ENCODE measurements at places on chromosomes 4 and X. TPM values are rescaled to one million over a fixed set of nuclear protein-coding genes. Genes with fewer than 3 reads are reported as not detected.
A peak's percentile ranks its signal among the peaks of the same experiment; 100 is the strongest.

- DNase-seq = no peak
These were observed 17.2 kb upstream of the HOPX start for GRCh38 chr4:56698329-56698728.

- DNase-seq = no peak
These were observed 1.7 kb downstream of the ARAF start for GRCh38 chrX:47562615-47563243.

GRCh38 chr4:165198329-165198728 lies 9.0 kb upstream of the KLHL2 start:
- DNase-seq = no peak

TENM3 gene
- total RNA-seq = not detected

GRID2 gene
- not detected for total RNA-seq

- no peak for DNase-seq
These were observed 478.0 kb downstream of the KCNIP4 start for GRCh38 chr4:21470535-21470934.

- DNase-seq = no peak
These were observed 8.1 kb upstream of the HUWE1 start for GRCh38 chrX:53694642-53695041.

EPGN gene
- not detected for total RNA-seq

DNA sequence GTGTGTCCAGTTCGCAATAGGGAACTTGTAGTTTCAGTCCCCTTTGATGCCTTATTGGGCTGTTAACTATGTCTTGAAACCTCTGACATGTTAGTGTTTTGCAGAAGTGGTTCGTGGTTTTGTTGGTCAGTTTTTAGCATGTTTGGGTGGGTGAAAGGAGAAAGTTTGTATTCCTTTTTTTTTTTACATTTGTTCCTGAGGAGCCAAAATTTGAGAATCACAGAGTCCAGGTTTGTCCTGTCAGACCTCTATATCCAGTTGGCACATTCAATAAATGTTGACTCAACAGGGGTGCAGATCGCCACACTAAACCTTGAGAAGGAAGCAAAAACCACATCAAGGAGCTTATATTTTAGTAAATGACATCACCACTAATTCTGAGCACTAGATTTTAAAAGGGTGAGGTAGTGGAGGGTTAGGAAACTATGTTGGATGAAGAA lies 26.2 kb downstream of the DLG3 start:
- no peak for DNase-seq

ALPK1 gene
- total RNA-seq = 26.7 TPM

GRCh38 chrX:8805974-8806373 lies 4.8 kb upstream of the FAM9A start:
- no peak for DNase-seq

- DNase-seq = no peak
These were observed 32.0 kb upstream of the ANXA5 start for GRCh38 chr4:121728798-121729226.

NHS gene
- total RNA-seq = not detected

DNA sequence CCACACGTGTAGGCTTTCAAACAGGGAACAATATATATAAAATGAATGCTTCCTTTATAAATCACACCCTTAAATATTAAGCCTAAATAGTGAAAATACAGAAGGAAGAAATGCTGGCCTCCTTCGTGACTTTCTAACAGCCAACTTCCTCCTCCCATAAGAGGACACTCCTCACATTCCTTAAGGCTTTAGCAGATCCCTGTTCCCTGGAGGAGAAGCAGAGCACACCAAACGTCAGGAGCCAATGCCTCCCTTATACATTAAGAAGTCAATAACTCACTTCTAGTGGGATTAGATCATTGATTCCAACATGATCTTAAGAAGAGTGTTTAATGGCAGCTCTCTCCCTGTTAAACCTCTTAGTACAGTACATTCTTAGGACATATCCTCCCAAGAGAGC lies 108.4 kb upstream of the FAM241A start:
- DNase-seq = no peak

DNA sequence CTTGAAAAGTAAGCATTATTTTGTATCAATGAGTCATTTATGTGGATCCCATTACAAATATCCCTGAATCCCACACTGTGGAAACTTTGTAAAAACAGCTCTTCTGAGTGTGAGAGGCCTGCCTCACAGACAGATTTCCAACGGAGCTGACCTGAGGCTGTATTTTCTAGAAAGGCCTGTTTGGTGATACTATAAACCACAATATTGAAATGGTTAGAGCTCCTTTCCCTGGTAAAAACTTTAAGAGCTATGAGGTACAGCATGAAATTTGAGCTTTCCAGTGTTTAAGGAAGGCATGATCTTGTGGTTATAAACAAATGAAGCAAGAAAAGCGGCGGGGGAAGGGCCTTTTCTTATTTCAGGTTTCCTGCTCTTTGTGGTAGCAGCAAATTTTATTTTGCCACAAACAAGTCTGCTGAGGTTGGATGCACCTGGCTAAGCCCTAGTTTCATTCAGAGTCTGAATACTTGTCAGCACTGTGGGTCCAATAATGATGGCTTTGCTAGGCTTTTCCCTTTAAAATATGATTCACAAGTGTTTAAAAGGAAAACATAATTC lies 86.8 kb upstream of the ETNPPL start:
- DNase-seq = no peak

- DNase-seq = peak; percentile 86
These were observed at the start of gene BANK1 for GRCh38 chr4:101790521-101791181. BANK1 (plus strand) TSS chr4:101790730; CDS start chr4:101790881, 151 bp downstream.

MOSPD2 gene
- 19.7 TPM for total RNA-seq

- no peak for DNase-seq
These were observed 1.3 kb upstream of the TET2 start for GRCh38 chr4:105145156-105145902.

DNA sequence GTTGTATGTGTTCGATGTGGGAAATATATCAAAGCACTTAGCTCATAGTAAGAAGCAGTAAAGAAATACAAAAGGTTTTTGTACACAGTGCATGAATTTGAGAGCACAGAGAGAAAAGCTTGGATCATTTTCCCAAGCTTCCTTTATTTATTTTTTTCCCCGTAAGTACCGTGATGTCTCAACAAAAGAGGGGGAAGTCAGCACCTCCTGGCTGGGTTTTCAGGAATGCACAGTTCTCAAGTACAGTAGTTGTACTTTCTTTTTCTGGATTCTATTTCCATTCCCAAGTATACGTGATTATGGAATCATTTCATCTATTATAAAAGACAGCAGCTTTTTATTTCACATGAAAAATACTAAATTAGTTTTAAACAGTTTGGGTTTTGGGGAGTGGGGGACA lies 171.5 kb upstream of the EDNRA start:
- DNase-seq = no peak

DNA sequence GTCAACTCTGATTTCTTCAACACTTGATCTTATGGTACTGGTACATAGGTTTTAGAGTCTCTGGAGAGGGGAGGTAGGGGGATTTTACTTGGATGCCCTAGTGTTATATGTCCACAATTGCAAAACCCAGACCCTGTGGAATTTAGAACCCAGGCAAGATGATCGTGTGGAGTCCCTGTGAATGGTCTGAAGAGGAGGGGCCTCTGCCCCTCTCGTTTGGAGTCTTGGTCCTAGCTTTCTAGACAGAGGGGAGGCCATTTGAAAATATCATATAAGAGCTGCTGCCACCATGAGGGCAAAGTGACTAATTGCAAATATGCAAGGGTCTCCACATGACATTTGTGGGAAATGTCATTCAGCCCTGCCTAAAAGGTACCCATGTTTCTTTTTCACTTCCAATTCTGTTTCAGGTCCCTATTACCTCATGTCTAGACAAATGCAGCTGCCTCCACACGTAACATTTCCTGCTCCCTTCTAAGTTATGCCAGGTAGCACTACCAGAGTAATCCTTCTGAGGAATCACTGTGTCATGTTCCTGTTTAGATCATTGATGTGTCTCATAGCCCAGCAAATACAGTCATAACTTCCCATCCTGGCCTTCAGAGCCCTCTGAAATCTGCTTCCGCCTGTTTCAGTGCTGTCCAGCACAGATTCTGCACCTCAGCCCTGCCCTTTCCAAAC lies 126.8 kb downstream of the KLHL8 start:
- DNase-seq = no peak

DNA sequence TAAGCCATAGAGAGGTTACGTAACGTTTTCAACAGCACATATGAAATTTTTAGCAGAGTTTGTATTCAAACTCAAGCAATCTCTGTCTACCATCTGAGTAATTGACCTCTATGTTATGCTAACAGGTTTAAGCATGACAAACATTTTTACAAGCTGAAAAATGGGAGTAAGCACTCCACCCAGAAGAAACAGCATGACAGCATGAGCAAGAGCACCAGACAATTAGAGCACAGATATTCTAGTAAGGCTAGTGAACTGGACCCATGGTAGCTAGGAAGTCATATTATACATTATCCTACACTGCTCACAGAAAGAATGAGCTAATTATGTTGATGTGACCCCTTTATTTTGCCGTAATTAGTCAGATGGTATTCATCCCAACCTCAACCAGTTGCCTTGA lies 200.5 kb downstream of the PABPC4L start:
- DNase-seq = no peak

CSN1S1 gene
- not detected for total RNA-seq

- DNase-seq = peak; percentile 16
These were observed 722 bp upstream of the EFHC2 start for GRCh38 chrX:44344194-44344593.

GRCh38 chr4:12716896-12717295 lies 767.2 kb downstream of the RAB28 start:
- no peak for DNase-seq

- no peak for DNase-seq
These were observed 28.5 kb downstream of the PCDH19 start for GRCh38 chrX:100381619-100382018.

GRCh38 chr4:20203508-20203907 lies 48.2 kb upstream of the SLIT2 start:
- DNase-seq = no peak

GRCh38 chrX:154399527-154400368 lies 1.6 kb downstream of the RPL10 start:
- DNase-seq = no peak

BMP3 gene
- 0.04 TPM for total RNA-seq

DNA sequence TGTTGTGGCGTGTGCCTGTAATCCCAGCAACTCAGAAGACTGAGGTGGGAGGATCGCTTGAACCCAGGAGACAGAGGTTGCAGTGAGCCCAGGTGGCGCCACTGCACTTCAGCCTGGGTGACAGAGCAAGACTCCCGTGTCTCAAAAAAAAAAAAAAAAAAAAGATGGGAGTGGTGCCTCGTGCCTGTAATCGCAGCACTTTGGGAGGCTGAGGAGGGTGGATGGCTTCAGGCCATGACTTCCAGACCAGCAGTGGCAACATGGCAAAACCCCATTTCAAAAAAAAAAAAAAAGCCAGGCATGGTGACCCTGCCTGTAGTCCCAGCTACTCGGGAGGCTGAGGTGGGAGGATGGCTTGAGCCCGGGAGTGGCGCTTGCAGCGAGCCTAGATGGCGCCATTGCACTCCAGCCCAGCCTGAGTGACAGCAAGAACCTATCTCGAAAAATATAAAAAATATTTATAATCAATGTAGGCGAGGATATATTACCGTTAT lies 27.0 kb downstream of the EIF2S3 start:
- DNase-seq = peak; percentile 14

GRCh38 chr4:138555584-138555983 lies 313.4 kb upstream of the SLC7A11 start:
- DNase-seq = no peak

- DNase-seq = no peak
These were observed 43.3 kb downstream of the FNIP2 start for GRCh38 chr4:158812133-158812532.

DNA sequence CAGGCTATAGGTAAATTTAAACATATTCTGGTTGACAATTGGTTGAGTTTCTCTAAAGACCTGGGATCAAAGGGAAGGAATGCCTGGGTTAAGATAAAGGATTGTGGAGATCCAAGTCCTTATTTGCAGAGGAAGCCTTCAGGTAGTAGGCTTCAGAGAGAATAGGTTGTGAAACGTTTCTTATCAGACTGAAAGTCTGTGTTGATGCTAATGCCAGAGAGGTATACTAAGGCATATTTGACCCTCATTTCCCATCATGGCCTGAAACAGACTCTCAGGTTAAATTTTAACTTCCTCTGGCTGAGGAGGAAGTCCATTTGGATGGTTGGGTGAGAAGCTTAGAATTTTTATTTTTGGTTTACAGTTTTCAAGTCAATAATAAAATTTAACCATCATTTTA lies 48.1 kb downstream of the UGT2A2 start:
- no peak for DNase-seq

GRCh38 chr4:150264595-150265161 lies 186.4 kb downstream of the DCLK2 start:
- DNase-seq = no peak

GRCh38 chr4:128859887-128860677 lies 50.6 kb downstream of the JADE1 start:
- DNase-seq = no peak

RAB39B gene
- total RNA-seq = 8.1 TPM

- DNase-seq = no peak
These were observed 2.1 kb downstream of the GUCY1A1 start for GRCh38 chr4:155668707-155669220.

GRCh38 chr4:147943159-147943638 lies 211.3 kb downstream of the ARHGAP10 start:
- no peak for DNase-seq

DNA sequence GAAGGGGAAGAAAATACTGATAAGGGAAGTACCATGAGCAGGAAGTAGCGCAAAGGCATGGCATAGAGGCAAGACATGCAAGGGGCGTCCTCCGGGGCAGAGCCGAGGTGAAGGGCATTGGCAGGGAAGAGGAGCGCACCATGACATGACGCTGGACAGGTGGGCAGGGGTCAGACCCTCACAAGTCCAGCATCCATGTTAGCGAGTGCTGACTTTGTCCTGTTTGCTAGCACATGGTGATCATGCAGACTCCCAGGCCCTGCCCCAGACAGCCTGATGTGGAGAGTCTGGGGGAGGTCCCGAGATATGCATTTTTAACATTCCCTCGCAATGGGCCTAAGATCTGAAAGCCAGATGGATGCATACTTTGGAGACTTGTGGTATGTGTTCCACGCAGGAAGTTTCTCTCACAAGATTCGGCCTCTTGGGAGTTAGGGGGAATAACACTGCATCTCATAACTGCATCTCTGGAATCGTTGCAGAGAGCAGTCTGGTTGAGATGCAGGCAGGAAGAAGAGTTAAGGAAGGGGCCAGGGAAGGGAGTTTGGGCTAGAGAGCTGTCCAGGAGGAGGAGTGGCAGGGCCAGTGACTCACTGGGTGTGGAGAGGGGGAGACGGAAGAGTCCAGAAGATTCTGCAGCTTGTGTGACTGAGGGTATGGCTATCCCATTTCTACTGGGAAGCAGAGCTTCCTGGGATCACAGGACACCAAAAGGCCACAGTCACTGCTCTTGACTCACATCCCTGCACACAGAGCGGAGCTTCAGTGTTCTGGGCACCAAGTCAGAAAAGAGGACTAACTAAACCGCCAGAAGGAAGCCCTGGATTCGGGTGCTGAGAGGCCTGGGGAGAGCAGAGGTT lies 59.7 kb downstream of the FAM184B start:
- no peak for DNase-seq

DNA sequence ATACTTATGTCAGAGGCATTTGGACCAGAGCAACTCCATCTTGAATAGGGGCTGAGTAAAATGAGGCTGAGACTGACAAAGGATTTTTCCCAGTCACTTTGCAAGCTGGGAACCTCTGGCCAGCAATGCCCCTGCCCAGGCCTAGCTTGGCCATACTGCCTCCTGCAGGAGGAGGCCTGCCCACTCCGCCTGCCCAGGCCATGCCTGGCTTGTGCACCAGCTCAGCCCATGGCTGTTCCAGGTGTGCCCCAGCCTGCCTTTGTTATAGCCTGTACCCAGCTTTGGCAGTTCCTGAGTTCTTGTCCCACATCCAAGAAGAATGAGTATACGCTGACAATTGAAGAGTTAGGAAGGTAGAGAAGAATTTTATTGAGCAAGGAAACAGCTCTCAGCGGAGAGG lies 176.1 kb downstream of the AASDH start:
- no peak for DNase-seq

GRCh38 chr4:113952452-113953029 lies 26.9 kb downstream of the ARSJ start:
- DNase-seq = no peak

GPR82 gene
- total RNA-seq = 0.35 TPM
